ENCODE measurements at places on chromosomes 6 and 20.
A peak's percentile ranks its signal among the peaks of the same experiment; 100 is the strongest.

DNA sequence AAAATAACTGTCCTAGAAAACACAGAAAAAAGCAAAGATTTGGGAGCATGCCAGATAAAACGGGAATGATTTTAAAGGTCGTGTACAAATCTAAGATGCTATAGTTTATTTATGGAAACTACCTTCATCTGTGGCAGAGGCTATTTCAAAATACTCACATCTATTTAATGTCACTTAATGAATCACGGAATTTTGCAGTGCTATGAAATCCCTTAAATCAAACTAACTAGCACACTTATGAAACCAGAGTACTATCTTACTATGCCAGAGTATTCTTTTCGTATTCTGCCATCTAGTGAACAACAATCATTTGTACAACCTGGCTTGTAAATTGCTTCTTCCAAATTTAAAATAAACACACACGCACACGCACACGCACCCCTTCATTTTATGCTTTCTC lies 77.9 kb upstream of the BMP5 start:
- DNase-seq = no peak

DNA sequence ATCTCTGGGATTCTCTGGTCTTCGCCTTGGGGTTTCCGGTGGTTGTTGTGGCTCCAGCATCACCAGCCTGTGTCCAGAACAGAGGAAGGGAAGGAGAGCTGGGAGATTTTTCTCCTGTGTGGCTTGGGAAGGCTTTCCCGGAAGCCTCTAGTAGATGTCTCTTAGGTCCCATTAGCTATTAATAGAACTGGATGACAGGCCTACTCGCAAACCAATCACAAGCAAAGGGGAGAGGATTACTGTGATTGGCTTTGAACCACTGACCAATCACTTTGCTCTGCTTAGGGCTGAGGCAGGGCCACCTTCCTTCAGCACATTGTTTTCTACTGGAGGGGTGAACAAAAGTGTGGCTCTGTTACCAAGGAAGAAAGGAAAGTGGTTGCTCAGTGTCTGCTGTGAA lies 203.4 kb upstream of the SULF2 start:
- DNase-seq = no peak

DNA sequence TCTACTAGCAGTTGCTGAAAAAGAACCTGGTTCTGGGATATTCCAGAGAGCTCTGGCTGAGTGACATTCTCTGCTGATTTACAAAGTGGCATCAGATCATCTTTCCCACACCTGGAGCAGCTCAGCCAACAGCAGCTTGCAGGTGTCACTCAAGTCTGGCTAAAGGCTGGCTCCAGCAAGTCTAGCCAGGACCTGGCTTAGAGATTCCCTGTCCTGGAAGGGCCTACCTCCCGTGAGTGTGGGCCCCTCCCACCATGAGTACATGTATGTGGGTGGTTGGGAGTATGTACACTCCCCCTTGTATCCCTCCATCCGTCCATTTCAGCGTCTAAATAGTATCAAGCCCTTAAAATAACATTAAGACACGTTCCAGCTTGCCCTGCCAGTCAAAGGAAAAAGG lies 539.3 kb upstream of the ID4 start:
- DNase-seq = no peak

- peak; percentile 77 for DNase-seq
These were observed 179.3 kb downstream of the MTHFD1L start for GRCh38 chr6:151044465-151045441.

DNA sequence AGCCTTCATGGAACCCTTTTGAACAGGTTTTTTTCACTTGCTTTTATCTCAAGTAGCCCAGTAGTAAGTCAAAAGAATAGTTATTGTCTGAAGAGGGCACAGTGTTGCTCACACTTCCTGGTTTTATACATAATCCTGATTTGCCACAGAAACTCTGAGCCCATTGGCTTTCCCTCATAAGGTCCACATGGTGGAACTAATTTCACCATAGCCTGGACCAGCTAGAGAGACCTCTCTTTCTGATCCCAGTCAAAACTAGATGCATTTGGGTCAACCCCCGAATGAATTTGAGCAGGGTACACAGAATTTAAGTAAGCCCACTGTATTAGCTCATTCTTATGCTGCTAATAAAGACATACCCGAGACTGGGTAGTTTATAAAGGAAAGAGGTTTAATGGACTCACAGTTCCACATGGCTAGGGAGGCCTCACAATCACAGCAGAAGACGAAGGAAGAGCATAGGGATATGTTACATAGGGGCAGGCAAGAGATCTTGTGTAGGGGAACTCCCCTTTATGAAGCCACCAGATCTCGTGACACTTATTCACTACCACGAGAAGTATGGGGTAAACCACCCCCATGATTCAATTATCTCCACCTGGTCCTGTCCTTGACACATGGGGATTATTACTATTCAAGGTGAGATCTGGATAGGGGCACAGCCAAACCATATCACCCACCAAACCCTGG lies 6.2 kb downstream of the RWDD2A start:
- DNase-seq = no peak

- no peak for DNase-seq
These were observed 58.6 kb downstream of the SYNJ2 start for GRCh38 chr6:158040051-158040803.

DNA sequence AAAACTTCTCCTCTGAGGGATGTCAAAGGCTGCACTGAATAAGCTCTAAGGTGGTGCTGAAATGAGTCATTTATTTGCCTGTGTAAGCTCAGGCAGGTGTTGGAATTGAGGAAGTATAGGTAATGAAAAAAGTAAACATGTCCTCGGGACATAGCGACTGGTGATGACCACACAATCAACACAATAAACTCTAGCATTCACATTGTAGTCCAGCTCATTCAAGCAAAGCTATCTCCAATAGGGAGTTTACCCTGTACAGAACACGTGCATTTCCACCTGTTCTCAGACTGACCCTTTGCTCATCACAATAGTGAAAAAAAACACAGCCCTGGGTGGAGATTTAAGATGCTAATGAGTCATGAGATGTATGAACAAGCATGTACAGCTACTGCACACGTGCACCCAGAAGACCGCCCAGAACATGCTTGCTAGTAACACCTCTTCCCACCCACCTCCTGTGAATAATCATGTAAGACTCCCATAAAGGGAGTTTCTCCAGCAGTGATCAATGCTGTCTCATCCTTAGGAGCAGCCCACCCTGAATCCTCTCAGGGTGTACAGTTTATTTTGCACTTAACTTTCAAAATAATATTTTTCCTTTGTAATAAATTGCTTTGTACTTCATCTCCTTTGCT lies 33.0 kb upstream of the POU5F1 start:
- no peak for DNase-seq

DNA sequence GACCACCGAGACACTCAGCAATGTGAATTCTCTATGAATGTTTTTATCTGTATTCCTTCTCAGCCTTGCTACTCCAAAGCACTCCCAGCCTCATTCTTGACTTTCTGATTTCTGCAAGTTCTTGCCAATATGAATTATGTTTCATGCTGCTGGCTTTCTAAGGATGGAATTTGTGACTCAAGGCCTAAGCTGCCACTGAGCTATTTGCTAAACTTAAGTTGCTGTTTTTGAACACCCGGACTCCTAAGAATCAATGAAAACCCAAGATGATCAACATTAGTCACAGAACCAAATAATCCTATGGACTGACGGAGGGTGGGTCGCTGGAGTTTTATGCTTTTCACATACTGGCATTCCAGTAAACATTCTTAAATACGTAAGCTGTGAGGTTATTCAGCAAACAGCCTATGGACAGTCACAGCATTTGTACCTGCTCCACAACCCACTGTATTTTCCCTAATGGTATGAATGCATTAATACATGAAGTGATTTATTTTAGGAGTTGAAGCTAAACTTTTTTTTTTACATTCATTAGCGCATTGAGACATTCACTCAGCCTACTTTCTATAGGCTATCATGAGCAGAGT lies 8.2 kb upstream of the PXDC1 start:
- DNase-seq = no peak

GRCh38 chr20:36632487-36633284 lies 13.3 kb downstream of the SLA2 start:
- DNase-seq = no peak

DNA sequence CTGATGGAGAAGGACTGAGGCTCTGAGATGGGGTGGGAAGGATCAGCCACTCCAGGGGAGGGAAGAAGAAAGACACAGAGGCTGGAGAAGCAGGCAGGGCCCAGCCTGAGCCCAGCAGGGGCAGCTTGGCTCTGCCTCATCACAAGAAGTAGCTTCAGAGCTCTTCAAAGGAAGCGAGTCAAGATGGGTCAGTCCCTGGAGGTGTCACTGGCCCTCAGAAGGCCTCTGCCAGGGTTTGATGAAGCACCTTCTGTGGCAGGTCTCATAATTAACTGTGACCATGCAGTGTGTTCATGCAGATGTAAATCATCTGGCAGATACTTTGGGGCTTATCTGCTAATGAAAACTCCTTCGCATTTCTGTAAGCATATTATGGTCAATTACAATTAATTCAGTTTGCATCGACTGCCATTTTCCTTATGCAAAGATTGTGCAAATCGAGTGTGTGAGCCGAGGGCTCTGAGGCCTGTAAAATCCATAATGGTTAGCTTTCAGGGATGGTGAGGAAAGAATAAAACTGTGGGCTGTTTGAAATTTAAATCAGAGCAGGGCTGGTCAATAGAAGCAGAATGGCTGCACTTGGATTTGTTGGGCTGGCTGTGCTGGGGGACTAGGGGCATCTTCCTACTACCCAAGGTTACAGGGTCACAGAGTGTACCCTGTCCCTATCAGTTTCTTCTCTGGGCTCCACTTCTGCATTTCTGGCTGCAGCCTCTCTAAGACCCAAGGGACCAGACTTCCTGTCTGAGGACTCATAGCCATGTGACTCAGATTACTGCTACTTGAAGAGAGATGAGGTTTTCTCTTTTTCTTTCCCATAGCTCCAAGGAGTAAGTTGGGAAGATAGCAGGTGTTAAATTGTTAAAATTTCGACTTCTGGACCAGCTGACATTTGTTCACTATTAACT lies 376.6 kb downstream of the DHX35 start:
- DNase-seq = no peak

DNA sequence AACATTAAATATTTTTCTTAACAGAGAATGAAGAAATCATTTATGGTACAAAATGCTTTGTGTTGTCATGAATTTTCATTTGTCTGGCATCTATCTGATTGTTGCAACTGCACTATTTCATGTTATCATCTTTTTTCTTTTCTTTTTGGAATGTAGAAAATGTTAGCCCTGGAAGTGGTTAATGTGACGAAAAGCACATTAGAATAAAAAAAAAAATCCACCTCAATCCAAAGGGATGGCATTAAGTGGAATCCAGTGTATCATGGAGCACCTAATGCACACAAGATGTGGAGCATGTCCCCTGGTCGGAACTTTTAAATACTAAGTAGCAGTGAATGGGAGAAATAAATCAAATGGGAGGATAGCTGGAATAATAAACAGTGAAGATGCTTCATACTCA lies 172.9 kb upstream of the MCHR2 start:
- DNase-seq = no peak

Measured in right renal pelvis (tissue), 4 donors.